ENCODE measurements at places on chromosomes 12 and 14. TPM values are rescaled to one million over a fixed set of nuclear protein-coding genes. Genes with fewer than 3 reads are reported as not detected.

- no peak for DNase-seq
- H3K4me3 ChIP-seq, result no peak overlapping the region
- peaks cover 5% of the 10 kb centered on the region for H3K4me1 ChIP-seq
- H3K27me3 ChIP-seq, result no peaks in the 10 kb centered on the region
- no peak overlapping the region for H3K27ac ChIP-seq
Observed at GRCh38 chr12:109814600-109815150, 18.5 kb downstream of the TRPV4 start.

- no peaks in the 10 kb centered on the region for H3K27me3 ChIP-seq
- no peak overlapping the region for H3K4me3 ChIP-seq
- H3K4me1 ChIP-seq, result peaks cover 13% of the 10 kb centered on the region
- H3K27ac ChIP-seq, result no peak overlapping the region
- no peaks in the 10 kb centered on the region for H3K36me3 ChIP-seq
Observed at GRCh38 chr14:93009471-93010129, 86.7 kb downstream of the CHGA start.

- DNase-seq, result no peak
- no peaks in the 10 kb centered on the region for H3K36me3 ChIP-seq
- no peaks in the 10 kb centered on the region for H3K4me1 ChIP-seq
- H3K27me3 ChIP-seq, result no peaks in the 10 kb centered on the region
- H3K27ac ChIP-seq, result no peak overlapping the region
Observed at GRCh38 chr12:45008211-45008610, 42.7 kb downstream of the DBX2 start.

DNA sequence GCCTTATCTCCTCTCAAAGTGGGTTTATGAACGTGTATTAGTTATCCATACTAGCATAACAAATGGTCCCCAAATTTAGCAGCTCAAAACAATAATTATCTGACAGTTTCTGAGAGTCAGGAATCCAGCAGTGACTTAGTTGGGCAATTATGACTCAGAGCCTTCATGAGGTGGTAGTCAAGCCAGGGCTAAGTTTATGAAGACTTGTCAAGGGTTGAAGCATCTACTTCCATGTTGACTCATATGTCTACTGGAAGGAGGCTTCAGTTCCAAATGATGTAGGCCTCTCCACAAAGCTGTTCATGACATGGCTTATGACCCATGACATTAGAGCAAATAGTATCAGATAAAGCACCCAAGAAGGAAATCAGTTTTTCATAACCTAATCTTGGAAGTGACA, 73.2 kb downstream of the IPO8 start:
- no peaks in the 10 kb centered on the region for H3K4me1 ChIP-seq
- H3K36me3 ChIP-seq, result no peaks in the 10 kb centered on the region
- no peak for DNase-seq
- no peaks in the 10 kb centered on the region for H3K27me3 ChIP-seq
- no peak overlapping the region for H3K4me3 ChIP-seq
- no peak overlapping the region for H3K27ac ChIP-seq

GRCh38 chr12:81585787-81586186, 173.4 kb downstream of the PPFIA2 start:
- no peaks in the 10 kb centered on the region for H3K27me3 ChIP-seq
- H3K36me3 ChIP-seq, result no peaks in the 10 kb centered on the region
- no peak overlapping the region for H3K27ac ChIP-seq
- H3K4me3 ChIP-seq, result no peak overlapping the region

Gene CMKLR1
- not detected for total RNA-seq

Gene IFI27L1
- 19.9 TPM for total RNA-seq

Data from neural progenitor cell (in vitro differentiated cells).